ENCODE measurements at places on chromosomes 3 and 15.

DNA sequence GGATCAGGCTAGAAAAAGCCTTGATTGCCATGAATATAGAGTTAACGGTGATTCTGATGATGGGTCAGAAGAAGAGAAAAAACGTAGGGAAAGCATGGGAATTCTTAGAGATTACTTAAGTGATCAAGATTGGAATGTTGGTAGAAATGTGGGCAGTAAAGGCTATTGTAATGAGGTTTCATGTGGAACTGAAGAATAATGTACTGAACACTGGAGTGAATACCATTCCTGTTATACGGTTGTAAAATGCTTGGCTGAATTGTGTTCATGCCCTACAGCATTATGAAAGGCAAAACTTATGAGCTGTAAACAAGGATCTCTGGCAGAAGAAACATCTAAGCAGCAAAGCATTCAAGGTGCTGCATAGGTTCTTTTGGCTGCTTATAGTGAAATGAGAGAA lies 414.1 kb upstream of the CBLB start:
- no peak for DNase-seq

- DNase-seq, result no peak
Measured at GRCh38 chr3:89957451-89957850, 850.0 kb downstream of the EPHA3 start.

DNA sequence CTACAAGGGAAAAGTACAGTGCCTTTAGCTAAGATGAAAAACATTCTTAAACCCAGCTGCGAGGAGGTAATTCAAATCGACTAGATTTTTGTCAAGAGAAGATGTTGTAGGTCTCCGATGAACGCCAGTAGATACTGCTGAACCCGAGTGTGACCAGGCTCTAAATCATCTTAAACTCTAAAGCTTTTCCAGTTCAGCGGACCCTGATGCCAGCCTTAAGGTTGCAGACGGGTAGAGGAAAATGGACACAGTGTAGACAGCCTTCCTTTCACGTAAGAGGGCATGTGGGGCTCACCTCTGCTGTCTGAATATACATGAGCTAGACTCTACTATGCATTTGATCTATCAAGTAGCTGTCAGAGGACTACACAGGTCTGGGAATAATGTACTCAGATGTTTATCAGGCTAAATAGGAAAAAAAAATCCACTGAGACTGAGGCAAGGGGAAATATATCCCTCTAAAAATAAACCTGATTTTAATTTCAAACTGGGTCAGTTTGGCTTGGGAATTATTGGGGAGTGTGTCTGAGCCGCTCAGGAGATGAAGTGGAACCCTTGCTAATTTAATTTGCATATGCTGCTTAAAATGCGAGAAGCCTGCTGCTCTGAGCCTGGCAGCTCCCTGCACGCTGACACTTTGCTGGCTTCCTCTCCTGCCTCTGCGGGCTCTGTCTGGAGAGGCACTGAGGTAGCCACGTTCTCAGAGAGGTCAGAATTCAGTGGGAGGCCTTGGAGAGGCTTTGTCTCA lies 151.9 kb downstream of the CADPS start:
- DNase-seq, result no peak

DNA sequence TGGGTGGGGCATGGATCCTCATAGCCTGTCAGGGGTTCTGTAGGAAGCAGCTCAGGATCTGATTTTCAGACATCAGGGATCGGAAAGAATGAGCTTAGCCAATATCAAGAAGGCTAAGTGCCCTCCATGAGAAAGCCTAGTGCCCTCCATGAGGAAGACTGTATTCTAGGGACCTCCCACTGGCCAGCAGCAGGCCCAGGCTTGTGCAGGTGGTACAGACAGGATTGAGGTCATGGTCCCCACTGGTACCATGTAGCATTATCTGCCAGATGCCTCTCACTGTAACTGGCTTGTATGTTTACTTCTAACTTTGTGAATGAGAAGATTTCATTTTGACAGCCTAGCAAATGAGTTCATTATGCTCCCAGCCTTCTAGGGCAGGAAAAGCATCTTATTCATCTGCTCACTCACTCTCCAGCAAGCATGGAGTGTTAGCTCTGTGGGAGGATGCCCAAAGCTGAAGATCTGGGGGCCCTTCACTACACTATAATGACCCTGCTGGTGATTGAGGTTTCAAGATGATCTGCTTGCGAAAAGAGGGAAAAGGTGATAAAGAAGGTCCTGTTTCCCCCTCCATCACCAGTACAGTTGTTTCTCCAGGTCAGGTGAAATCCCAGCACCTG lies 7.5 kb downstream of the EPHB1 start:
- no peak for DNase-seq

DNA sequence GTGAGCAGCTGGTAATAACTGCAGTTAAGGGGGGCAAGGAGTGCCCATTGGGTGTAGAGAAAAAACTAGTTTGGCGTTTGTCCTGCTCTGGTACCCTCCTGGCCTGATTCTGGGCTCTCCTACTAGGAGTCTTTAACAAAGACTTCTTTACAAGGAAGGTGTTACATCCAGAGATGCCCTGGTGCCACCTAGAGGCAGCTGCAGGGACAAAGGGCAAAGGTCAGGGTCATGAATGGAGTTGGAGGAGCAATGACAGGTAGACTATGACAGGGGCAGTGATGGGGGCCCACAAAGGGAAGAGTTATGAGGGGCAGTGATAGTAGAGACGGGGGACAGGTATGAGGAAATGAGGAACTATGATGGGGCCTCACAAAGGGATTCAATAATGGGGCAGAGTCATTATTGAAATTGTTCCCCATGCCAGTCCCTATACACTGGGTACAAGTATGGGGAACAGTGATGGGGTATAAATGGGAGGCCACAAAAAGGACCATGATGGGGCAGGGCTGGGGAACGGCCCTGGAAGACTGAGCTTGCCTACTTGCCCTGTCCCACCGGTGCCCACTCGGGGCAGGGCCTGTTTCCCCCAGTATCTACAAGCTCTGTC lies 7.9 kb downstream of the CCDC71 start:
- peak; percentile 48 for DNase-seq

DNA sequence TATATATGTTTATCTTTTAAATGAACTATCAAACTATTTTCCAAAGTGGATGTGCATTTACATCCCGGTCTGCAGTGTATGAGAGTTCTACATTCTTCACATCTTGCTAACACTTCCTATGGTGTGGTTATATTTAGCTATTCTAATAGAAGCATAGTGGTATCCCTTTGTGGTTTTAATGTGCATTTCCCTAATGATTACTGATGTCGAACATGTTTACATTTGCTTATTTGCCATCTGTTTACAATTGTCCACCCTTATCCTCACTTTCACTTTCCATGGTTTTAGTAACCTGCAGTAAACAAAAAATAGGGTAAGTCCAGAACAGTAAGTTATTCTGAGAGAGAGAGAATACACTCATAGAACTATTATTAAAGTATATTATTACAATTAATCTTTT lies 360.5 kb upstream of the NAALADL2 start:
- no peak for DNase-seq

DNA sequence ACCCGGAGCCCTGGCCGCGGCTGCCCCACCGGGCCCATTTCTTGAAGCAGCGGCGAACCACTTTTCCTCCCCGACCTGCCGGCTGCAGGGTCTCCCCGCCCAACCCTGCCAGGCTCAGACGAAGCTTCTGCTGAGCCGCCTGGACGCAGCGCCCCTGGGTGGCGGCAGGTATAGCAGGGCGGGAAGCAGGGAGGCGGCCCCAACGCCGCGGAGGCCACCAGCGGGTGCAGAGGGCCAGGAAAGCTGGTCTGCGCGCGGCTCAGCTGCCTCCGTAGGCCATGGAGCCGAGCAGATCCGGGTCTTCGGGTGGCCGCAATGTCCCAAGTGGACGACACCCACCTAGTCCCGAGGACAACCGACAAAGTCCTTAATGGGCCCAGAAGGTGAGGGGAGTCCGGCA lies 21.9 kb upstream of the SRPRB start:
- no peak for DNase-seq

DNA sequence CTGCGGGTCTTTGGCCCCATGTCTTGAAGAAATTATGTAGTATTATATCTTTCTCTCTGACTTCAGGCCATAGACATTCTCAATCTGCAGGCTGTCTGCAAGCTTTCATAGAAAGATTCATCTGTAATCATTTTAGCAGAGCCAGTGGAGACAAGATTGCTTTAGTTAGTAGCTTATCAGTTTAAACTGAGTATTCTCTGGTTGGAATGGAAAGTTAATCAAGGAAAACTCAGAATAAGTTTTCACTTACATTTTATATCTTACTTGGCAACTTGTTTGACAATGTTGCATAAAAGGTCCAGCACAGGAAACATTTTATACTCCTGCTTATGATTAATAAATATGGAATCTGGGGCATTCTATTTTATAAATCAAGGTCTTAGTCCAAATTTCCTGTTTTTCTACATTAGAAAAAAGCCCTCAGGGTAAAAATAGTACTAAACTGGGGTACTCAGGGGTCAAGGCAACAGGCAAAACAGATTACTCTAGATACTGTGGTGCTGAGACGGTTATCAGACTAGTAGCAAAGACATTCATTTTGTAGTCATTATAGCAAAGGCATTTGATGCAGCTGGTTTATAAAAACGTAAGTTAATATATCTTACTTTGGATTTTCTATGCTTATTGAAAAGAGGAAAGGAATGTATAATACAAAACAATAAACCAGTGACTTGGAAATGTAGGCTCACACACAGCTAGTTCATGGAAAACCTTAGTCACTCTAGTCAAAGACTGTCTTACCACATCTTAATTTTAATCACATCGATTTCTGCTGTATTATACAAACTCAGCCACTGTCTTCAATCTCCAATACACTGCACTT lies 45.2 kb upstream of the FILIP1L start:
- DNase-seq, result no peak

DNA sequence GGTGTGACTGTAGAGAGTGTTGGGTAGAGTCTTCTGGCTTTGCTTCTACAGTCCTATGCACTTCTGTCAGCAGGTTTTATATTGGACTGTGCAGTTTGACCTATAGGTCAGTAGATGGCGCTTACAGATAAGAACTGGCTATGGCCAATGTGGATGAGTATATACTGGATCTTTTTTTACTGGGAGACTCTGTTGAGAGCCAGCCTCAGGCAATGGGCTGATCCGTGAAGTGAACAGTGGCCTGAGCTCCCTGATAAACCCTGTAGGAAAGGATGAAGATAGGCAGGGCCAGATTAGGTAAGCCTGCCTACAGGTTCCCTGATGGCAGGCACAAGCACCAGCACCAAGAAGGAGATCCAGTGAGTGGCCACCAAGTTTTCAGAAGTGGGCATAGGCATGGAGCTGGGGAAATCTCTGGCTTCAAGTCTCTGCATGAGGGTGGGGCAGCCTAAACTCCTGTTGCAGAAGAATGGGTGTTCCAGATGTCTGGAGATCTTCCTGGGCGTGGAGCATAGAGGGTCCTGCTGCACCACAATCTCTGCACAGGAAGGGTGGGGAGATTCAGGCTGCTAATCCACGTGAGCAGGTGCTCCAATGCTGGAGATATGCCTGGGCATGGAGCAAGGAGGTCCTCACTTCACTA lies 326.0 kb upstream of the SGO1 start:
- peak; percentile 1 for DNase-seq

- DNase-seq, result no peak
Measured at GRCh38 chr15:29425864-29426263, 156.2 kb upstream of the NSMCE3 start.
